ENCODE measurements at places on chromosomes 11 and 22.

GRCh38 chr11:59770319-59770718 lies 15.1 kb downstream of the STX3 start:
- no peak for DNase-seq

DNA sequence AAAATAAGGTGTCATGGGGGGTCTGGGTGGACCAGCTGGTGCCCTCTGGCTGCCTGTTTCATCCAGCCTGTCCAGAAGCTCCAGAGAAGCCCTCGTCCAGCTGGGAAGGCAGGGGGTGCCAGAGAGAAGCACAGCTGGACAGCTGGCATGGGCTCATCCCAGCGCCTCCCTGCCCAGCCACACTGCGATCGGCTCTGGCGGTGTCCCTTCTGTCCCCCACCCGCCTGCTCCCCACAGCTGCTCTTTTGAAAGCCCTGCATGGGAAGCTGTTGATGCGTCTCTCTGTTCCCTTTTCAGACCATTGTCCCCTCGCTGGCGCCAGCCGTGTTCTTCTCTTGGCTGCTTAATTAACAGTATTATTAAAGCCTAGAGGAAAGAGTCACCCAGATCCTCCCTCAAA lies 86.5 kb downstream of the MN1 start:
- DNase-seq, result no peak

- no peak for DNase-seq
Measured at GRCh38 chr11:61747192-61747966, 5.1 kb upstream of the MYRF start.

- no peak for DNase-seq
Measured at GRCh38 chr11:29159552-29160465, 857.0 kb downstream of the KCNA4 start.

GRCh38 chr11:17275400-17276235 lies 921 bp upstream of the NUCB2 start:
- DNase-seq, result no peak

GRCh38 chr11:79243422-79244210 lies 197.2 kb downstream of the TENM4 start:
- DNase-seq, result no peak

Measured in activated T-cell treated with anti-CD3 and anti-CD28 coated beads for 24 hours (primary cell).